ENCODE measurements at places on chromosomes 1 and 21.

GRCh38 chr1:53020588-53020987, 41.4 kb upstream of the PODN start:
- no peak for DNase-seq

DNA sequence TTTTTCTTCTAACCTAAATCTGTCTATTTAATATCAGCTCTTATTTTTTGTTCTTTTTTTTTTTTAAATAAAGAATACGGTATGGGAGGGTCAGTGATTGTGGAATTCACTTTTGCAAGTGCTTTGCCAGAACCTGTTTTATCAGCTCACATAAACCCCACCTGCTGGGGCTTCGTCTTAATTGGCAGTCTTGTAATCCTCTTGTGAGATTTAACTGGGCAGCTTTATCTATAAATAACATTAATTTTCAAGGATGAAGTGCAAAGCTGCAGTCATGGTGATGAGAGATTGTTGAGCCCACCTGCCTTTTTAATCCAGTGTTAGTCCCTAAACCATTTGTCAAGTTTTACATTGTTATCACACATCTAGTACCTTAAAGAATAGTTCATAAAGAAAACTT, 18.2 kb upstream of the PDC start:
- no peak for DNase-seq

- DNase-seq: no peak
These were observed 613.9 kb downstream of the PTPRU start for GRCh38 chr1:29849991-29850757.

- no peak for DNase-seq
These were observed 103.8 kb downstream of the LRRC7 start for GRCh38 chr1:69671363-69672010.

DNA sequence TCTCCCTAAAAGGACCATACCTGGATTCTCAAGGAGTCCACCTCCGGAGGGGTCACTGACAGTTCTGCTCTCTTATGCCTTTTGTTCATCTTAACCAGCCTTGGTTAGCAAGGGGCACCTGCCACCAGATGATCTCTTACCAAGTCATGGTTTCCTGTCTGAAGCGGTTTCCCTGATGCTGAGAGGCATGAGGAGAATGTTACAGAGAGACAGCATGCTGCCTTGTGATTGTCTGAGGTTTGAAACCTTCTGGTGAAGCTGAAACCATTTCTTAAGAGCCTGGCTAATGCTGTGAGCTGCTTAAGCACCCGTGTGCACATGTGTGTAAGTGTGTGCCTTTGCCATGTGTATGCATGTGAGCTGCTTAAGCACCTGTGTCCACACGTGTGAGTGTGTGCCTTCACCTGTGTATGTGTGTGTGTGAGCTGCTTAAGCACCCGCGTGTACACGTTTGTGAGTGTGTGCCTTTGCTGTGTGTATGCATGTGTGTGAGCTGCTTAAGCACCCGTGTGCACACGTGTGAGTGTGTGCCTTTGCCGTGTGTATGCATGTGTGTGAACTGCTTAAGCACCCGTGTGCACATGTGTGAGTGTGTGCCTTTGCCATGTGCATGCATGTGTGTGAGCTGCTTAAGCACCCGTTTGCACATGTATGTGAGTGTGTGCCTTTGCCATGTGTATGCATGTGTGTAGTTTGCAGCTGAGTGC, 136.4 kb upstream of the COL6A1 start:
- DNase-seq: no peak

DNA sequence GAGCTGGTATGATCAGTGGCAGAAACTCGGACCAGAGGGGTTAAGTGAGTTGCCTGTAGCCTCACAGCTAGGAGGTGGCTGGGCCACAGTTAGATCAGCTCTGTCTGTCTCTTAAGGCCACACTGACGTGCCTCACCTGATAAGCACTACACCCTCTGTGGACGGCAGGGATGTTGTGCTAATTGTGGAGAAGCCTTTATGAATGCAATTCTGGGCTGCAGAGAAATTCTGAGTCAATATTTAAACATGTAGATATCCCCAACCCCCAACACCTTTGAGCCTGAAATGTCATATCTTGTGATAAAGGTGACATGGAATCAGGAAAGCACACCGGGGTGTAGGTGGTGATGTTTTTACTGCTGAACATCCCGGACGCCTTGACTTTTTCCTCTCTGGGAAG, 88.3 kb downstream of the KCNJ6 start:
- no peak for DNase-seq

All from CD4-positive, alpha-beta T cell treated with Interferon gamma for 1 hour (primary cell).